ENCODE measurements at places on chromosomes 5 and 9.

DNA sequence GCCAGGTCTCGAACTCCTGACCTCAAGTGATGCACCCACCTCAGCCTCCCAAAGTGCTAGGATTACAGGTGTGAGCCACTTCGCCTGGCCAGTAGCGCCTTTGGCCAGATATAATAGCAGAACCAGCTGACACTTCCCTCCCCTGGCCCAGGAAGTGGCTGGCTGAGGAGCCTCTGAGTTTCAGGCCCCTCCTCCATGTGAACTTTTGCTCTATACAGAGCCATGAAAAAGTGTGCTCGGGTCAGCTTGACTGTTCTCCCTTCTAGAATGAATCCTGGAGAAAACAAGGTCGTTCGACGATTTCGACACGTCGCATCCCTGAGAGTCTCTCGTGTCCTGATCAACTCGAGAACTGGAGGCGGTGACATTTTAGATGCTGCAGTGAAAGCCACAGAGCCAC lies 8.6 kb upstream of the ZDHHC12 start:
- no peak for DNase-seq

GRCh38 chr5:159469496-159470372 lies 139.4 kb upstream of the IL12B start:
- DNase-seq, result no peak

- no peak for DNase-seq
These were observed 418.4 kb upstream of the SGCD start for GRCh38 chr5:155908543-155908942.

DNA sequence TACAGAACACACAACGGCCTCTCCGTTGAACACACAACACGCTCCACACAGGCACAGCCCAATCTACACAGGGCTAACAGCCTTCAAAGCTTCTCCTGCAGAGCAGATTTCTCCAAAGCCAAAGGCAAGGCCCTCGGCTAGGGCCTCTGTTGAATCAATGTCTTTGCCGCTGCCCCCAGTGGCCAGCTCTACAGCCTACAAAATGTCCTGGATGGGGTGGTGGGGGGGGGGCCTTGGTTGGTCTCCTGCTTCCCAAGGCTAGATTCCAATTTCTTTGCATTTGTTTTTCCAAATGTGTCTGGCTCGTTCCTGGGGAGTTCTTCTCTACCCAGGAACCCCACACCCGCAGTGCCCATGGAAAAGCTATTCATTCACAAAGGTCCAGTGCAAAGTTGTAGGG lies 167.2 kb downstream of the PAX5 start:
- no peak for DNase-seq

- DNase-seq, result no peak
These were observed 227.3 kb upstream of the DAPK1 start for GRCh38 chr9:87270221-87270847.

DNA sequence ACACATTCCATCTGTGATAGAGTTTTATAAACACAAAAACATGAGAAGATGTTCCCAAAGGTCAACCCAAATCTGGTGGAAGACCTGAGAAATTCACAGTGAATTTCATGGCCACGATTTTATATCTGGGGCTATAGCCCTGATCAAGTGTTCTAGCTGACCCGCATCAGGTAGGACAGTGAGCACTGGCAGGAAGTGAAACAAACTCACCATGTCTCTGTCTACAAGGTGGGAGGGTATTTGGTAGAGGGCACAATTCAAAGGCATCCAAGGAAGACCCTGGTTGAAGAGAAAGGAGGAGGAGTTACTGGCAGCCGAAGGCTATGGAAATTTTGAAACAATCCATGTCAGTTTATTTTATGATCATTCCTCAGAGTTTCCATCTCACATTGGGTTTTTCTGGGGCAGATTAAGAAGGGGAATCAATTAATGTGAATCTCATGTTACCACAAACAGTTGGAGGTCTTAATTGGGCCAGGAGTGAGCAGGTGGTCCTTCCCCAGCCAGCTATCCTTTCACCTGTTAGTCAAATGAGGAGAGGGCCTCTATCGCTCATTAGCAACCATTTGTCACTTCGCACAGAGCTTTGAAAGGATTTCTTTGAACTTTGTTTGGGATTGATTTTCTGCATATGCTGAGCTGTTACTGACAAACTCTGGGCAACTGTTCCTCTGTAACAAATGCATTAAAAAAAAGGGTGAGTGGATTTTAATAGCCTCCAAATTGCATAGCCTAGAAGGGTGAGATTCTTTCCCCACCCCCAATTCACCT lies 612.0 kb upstream of the CLINT1 start:
- no peak for DNase-seq

Data from T follicular helper cell (primary cell).